OCI-M1 (cell line): ENCODE measurements at places on chromosomes 7 and 10.
A peak's percentile ranks its signal among the peaks of the same experiment; 100 is the strongest.

GRCh38 chr7:130995252-130996081 is 261.5 kb upstream of the KLF14 start:
- no peak for DNase-seq

DNA sequence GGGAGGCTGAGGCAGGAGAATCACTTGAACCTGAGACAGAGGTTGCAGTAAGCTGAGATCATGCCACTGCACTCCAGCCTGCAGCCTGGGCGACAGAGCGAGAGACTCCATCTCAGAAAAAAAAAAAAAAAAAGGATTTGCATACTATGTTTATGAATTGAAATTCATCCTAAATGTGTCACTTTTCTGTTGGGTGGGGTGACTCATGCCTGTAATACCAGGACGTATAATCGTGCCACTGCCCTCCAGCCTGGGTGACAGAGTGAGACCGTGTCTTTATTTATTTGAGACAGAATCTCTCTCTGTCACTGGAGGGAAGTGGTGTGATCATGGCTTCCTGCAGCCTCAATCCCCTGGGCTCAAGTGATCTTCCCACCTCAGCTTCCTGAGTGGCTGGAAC is 5.8 kb downstream of the ZNF212 start:
- DNase-seq, result no peak

DNA sequence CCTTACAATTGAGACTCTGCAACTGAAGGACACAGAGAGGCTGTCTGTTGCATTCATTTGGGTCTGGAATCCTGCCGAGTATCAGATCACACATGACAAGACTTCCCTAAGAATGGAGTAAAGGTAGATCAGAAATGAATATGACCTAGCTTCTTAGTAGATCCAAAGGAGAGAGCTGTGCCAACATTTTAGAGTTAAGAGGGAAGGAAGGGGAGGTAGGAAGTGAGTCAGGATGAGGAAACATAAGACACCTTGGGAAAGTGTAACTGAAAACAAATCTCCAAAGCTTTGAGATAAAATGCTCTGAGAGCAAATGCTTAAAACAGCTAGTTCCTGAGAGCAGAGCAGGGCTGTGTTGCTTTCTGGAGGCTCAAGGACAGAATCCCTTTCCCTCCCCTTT is 6.1 kb upstream of the SLC25A13 start:
- DNase-seq, result no peak

DNA sequence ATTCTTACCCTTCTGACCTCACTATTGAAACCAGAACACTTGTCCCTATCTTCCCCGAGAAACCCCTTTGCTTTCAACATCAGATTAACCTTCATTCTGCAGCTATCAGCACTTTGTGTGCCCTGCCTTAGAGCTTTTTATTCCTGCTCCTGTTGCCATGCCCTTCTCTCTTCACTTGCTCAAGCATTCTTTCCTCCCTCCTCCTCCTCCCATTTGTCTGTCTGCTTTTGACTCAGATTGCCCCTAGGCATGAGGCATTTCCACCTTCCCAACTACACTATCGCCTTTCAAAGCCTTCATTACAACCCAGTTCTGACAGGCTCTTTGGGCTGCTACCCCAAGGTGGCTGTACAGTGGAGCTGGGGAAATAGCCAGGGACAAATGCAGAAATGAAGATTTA is 143.3 kb downstream of the SLC25A13 start:
- no peak for DNase-seq

DNA sequence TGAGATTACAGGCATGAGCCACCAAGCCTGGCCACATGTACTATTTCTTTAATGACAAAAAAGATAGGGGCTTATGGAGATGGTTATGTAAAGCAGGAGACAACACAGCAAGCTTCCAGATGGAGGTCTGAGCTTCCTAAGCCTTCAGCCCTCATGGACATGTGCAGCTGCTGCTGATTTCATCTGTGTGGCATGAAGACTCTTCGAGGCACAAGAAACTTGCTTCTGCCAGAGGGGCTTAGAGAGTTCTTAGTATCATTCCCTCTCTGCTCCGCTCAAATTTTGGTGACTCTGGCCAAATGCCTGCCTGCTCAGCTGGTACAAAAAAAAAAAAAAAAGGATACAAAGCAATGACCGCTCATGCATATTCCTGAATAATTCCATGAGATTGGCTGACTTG is 552.5 kb downstream of the TYW1 start:
- DNase-seq, result no peak

GRCh38 chr7:69095649-69096048 is 502.6 kb upstream of the AUTS2 start:
- no peak for DNase-seq

GRCh38 chr7:24406789-24407299 is 122.9 kb downstream of the NPY start:
- DNase-seq, result no peak

GRCh38 chr7:11170863-11171568 is 197.3 kb downstream of the PHF14 start:
- no peak for DNase-seq

DNA sequence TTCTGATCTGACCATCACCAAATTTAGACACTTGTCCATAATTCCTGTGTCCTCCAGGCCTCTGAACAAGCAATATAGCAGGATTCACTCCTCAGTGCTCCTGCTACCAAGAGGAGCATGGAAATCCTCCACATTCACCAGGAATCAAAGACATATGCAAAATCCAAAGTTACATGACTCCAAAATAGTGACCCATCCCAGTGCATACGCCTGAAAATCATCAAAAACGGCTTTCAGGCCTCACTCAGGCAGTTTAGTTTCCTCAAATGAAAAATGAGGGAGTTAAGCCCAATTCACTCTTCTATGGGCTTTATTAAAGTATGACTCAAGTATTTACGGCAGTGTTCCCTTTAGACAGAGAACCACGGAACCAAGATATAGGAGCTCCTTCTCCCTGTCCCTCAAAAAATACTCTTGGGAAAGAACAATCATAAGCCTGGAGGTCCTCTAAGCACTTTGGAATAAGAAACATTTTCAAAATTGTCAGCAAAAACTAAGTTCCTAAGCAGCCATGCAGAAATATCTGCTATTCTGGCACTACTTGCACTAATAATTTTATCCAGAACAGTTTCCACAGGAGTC is 240.7 kb downstream of the PARD3 start:
- DNase-seq, result no peak

GRCh38 chr10:128568990-128569945 is 443.0 kb upstream of the MKI67 start:
- no peak for DNase-seq

DNA sequence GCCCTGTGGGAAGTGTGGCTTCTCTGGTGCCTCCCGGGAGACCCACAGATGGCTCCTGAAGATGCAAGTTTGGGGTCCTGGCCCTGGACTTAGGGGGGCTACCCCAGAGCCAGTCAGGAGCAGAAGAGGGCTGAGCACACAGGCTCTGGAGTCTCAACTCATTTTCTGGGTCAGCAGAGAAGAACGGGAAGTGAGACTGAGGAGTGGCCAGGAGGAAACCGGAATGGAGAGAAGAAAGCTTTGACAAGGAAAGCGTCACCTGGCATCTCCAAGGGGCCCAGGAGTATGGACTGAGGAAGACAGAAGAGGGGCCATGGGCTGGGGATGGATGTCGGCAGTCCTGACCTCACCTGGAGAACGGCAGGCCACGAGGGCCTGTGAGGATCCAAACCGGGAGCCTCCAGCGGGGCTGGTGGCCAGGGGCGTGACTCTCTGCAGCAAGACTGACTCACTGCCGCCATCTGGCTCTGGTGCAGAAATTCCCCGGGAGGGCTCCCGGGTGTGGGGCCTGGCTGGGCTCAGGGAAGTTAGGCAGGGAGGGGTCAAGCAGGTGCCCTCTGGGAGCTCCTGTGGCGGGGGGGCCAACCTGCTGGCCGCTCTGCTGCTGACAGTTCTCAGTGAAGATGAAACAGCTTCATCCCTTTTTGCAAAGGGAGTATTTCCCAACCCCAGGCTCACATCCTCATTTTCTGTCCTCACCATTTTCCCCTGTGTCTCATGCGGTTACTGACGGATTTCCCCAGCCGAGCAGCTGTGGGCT is 23.6 kb downstream of the DAGLB start:
- no peak for DNase-seq

DNA sequence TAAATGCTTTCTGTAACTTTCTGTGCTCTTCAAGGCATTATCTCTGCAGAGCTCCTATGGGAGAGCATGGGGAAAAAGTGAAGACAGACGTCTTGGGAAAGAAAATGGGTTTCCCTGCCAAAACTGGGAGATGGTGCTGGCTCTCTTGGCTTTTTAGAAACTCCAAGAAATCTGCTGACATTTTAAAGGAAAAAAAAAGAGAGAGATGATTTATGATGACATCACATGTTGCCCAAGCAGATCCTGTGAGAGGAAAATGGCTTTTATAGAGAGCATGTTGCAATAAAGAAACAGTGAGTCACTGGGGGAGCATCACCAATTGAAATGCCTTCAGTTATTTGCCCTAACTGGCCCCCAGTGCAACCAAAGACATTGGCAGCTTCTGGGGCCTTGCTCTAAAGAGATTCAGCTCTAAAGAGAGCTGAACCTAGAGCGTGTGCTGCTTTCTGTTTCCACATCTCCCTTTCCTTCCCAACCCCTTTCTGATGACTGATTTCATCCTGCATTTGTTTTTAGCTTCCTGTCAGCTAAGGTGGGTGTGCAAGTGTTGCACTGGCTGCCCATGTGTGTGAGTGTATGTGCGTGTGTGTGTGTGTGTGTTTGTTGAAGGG is 37.7 kb downstream of the LRMDA start:
- peak; percentile 6 for DNase-seq

- no peak for DNase-seq
These were observed 125.3 kb upstream of the CELF2 start for GRCh38 chr10:10892290-10892875.

DNA sequence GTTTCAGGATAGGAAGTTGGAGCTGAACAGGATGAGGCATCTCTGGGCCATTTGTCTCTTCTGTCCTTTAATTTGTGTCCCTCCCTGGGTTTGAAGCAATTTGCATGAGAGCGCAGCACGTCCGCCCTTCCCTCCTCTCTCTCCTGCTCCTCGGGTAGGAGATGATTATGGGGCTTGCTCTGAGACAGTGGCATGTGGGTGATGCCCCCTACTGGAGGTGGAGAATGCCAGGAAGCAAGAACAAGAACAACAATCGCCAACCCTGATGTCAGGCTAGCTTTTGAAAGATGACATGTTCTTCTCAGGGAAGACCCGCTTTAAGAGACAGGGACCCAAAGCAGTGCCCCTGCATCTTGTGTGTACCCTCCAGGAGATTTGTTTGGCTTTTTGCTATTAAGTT is 63.9 kb upstream of the LOXL4 start:
- peak; percentile 70 for DNase-seq

GRCh38 chr10:42177077-42177792 is 461.1 kb downstream of the ZNF33B start:
- no peak for DNase-seq

DNA sequence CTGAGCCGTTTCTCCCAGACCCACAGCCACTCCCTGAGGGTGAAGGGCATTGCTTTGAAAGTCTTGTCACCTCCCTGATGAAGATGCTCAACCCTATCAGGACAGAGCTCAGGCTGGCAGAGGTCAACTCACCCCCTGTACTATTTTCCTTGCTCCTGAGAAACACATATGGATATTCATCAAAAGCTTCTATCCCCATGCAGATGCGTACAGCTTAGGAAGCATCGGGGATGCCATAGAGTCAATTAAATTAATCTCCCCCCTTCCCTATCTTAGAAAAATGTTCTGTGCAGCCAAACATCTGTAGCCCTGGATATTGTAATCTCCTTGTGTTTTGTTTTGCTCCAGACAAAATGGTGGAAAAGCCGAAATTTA is 67.2 kb downstream of the EMX2 start:
- no peak for DNase-seq

DNA sequence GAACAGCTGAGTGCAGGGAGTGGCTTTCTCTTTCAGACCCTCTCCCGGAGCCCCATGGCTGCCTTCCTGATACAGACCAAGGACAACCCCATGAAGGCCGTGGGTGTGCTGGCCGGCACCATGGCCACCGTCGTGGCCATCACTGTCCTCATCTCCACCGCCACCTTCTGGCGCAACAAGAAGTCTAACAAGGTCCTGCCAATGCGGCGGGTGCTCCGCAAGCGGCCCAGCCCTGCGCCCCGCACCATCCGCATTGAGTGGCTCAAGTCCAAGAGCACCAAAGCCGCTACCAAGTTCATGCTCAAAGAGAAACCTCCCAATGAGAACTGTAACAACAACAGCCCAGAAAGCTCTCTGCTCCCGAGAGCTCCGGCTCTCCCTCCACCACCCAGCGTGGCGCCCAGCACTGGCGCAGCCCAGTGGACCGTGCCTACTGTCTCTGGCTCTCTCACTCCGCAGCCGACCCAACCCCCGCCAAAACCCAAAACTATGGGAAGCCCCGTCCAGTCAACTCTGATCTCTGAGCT is 11.2 kb downstream of the LRIT2 start:
- DNase-seq, result no peak

DNA sequence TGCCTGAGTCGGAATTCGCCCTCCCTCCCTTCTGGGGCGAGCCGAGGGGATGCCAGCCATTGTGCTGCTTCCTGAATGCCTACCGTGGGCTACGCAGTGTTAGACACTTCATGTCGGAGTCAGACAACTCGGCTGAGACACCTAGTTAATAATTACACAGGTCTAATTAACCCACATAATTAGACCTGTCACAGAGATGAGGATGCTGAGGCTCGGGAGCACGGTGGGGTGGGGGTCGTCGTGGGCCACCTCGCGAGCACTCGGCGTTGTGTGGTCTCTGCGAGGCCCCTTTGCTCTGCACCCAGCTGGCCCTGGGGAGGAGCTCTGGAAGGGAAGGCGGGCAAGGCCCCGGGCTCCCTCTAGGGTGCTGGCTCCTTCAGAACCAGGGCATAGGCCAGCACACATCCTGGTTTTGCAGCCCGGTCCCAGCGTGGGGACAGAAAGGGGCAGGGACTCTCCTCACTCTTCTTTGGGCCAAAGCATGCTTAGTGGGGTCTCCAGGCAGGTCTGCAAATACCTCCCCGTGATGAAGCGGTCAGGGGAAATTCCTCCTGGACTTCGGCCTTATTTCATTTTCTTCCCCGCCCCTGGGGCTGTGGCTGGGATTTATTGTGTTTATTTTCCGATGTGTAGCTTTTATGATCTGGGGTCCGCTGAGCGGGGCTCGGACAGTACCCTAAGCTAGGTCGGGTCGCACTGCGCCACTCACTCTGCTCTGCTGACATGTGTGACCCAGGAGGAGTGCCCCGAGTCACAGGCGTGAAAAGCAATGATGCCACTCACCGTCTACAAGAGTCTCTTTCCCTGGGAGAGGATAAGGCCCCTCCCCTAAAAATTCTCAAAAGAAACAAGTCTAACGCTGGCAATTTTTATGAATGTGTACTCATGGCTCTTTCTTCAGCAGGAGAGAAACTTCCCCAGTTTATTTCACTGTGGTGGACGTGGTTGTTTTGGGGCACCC is 4.9 kb upstream of the FOXL3 start:
- DNase-seq, result no peak

DNA sequence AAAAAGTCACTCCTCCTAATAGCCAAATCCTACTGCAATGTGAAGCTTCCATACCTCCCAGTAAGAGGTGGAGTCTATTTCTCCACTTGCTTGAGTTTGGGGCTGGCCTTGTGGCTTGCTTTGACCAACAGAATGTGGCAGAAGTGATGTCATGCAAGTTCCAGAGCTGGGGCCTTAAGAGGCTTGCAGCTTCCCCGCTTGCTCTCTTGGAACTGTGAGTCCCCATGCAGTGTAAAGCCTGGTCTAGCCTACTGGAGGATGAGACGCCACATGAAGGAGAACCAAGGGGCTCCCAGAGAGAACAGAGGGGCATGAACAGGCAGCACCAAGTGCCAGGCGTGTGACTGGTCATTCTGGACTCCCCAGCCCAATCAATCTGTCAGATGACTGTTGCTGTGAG is 58.6 kb upstream of the OPALIN start:
- peak; percentile 79 for DNase-seq

GRCh38 chr10:29471544-29471859 is 163.3 kb downstream of the SVIL start:
- peak; percentile 67 for DNase-seq
